ENCODE measurements at places on chromosomes 12 and 14.

- no peak for DNase-seq
Measured at GRCh38 chr12:109768901-109769670, 55.5 kb downstream of the FAM222A start.

DNA sequence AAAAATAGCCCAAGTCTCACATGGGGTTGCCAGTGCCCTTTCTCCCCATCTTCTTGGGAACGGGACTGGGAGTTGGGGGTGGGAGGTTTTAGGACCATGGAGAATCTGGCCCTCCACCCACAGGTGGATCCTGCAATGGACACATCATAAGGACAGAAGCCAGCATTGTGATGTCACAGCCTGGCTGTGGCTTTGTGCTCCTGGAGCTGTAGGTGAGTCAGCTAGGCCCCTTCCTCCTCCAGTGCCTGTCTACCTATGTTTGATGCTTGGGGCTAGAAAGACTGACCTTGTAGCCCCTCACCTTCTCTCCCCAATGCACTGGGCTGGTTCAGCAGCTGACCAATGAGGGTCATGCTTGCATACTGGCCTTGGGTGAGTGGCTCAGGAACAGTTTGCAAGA lies at the start of gene CCDC197:
Gene CCDC197 (plus strand): TSS at position 220 of the 400 bp plus-strand sequence. CDS start 831 bp downstream, outside the sequence.
- no peak for DNase-seq

DNA sequence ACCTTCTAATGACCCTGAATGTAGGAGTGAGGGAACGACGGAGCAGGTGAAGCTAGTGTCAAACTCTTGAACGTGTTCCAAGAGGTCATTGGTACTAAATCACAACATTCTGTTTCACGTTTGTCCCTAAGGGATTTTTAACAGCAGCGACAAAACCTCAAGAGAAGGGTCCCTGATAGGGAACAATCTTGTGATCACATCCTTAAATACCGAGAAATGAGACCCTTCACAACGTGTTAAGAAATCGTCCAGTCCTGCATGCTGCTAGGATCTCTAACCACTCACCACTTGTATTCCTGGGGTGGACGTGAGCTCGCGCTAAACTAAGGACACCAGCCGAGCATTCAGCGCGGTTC lies 134.1 kb upstream of the KRAS start:
- no peak for DNase-seq

DNA sequence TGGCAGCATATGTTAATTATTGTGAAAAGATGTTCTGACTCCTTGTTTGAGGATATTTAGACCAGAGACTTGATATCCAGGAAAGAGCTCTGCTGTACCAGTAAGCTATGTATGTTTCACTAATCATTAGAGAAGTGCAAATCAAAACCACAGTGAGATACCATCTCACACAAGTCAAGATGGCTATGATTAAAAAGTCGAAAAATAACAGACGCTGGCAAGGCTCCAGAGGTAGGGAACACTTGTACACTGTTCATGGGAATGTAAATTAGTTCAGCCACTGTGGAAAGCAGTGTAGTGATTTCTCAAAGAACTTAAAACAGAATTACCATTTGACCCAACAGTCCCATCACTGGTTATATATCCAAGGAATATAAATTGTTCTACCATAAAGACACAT lies 171.6 kb downstream of the DPY19L2 start:
- no peak for DNase-seq

- no peak for DNase-seq
Measured at GRCh38 chr12:13253966-13254760, 57.6 kb downstream of the EMP1 start.
